CD8-positive, alpha-beta memory T cell (primary cell): ENCODE measurements at places on chromosomes 1 and 21. TPM values are rescaled to one million over a fixed set of nuclear protein-coding genes. Genes with fewer than 3 reads are reported as not detected.
A peak's percentile ranks its signal among the peaks of the same experiment; 100 is the strongest.

AMY2A gene
- not detected for polyA plus RNA-seq

BATF3 gene
- polyA plus RNA-seq = 0.84 TPM

CALML6 gene
- not detected for polyA plus RNA-seq

NBPF8 gene
- polyA plus RNA-seq = 2.0 TPM

KLHDC8A gene
- polyA plus RNA-seq = not detected

RGS7 gene
- polyA plus RNA-seq = not detected

C2CD4D gene
- 3.7 TPM for polyA plus RNA-seq

- DNase-seq = no peak
These were observed 497.9 kb upstream of the NEGR1 start for GRCh38 chr1:72780212-72780611.

GRCh38 chr1:36884029-36884701, 150.2 kb downstream of the GRIK3 start:
- no peak for DNase-seq

- no peak for DNase-seq
These were observed 59.1 kb downstream of the APCS start for GRCh38 chr1:159646687-159647086.

DNA sequence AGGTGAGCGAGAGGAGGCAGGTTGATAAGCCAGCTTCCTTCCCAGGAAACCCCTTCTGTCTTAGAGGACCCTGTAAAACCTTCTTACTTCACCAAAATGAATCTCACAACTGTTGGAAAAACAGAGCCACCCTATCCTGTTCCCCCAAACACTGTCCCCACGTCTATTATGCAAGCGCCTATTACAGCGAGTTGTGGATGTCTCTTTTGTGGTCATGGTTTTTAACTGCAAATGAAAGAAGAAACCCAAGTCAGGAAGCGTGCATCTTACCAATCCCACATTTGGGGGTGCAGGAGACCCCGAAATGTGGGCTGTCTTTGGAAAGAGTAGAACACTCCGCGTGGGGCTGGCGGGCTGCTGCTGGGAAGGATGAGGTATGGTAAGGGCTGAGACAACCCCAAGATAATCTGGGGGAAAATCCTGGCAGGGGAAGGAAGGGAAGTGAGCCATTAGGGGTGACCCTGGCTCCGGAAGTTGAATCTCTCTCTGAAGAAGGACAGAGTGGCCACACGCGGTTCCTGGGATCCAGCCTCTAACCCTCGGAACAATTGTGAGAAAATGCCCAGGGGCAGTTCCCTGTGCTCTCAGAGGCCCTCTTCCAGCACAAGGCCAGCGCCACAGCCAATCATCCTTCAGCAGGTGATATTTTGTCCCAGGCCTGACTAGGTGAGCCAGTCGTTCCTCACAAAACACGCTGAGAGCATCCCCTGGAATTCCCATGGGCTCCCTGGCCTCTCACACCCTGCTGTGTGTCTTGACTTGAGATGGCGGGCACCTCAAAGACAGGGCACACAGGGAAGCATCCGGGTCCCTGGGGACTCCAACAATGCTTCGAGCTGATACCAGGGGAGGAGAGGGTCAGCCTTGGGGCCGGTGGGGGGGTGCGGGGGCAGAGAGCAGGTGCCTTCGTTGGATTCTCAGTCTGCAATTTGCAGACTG, 168.5 kb upstream of the IRF2BP2 start:
- DNase-seq = no peak

GRCh38 chr1:66852870-66853269, 51.8 kb upstream of the INSL5 start:
- DNase-seq = no peak

DNA sequence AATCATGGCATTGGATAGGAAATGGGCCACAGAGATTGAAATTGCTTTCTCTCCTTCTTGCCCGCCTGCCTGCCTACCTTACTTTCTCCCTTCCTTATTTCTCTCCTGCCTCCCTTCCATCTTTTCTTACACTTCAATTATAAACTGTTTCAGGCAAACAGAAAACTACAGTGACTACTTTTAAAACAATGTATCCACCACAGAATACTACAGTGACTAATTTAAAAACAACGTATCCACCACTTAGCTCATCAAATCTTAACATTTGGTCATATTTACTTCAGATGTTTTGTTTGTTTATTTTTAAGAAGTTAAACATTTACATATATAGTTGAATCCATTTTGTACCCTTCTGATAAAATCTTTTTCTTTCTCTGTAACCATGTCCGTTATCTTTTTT, 54.4 kb downstream of the SNRPE start:
- no peak for DNase-seq

- no peak for DNase-seq
These were observed 2.2 kb upstream of the INAVA start for GRCh38 chr1:200892546-200892945.

DNA sequence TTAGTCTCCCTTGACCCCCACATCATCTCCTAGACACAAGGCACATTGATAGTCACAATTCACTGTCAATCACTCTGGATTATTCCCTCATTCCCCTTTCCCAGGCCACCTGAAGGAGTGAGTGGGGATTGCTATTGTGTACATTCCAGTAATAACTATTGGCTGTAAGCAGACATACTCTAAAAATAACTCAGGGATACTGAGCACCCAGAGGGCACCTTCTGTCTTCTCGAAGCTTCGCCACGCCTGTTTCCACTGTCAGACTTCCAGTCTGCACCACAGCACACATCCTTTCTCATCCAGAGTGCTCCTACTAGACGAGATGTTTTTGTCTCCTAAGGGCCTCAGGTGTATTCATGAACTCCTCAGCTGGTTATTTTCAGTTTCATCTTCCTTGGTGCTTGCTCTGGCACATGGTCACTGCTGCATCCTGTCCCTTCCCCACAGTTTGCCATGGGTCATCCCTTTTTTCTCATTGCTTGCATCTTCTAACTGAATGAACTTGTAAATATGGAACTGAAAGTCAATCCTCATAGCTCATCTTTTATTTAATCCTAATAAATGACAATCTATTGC, 848 bp upstream of the APOBEC4 start:
- DNase-seq = no peak

GRCh38 chr1:161324020-161324419, 9.8 kb downstream of the SDHC start:
- DNase-seq = peak; percentile 28

- peak; percentile 63 for DNase-seq
These were observed 820 bp upstream of the TTF2 start for GRCh38 chr1:117059334-117059677.

GRCh38 chr1:18972531-18972930, 16.1 kb upstream of the IFFO2 start:
- peak; percentile 47 for DNase-seq
